GM12878 (cell line): ENCODE measurements at places on chromosomes 2 and 18. TPM values are rescaled to one million over a fixed set of nuclear protein-coding genes. Genes with fewer than 3 reads are reported as not detected.

Gene L3MBTL4
- 8.7 and 9.7 TPM in 2 replicates for total RNA-seq

- no peak overlapping the region for H3K27ac ChIP-seq
- no peaks in the 10 kb centered on the region for H3K36me3 ChIP-seq
- no peaks in the 10 kb centered on the region for H3K4me1 ChIP-seq
- no peaks in the 10 kb centered on the region for H3K27me3 ChIP-seq
- no peak overlapping the region for H3K4me3 ChIP-seq
- no peak for DNase-seq
These were observed 15.9 kb upstream of the VPS4B start for GRCh38 chr18:63438181-63438580.

DNA sequence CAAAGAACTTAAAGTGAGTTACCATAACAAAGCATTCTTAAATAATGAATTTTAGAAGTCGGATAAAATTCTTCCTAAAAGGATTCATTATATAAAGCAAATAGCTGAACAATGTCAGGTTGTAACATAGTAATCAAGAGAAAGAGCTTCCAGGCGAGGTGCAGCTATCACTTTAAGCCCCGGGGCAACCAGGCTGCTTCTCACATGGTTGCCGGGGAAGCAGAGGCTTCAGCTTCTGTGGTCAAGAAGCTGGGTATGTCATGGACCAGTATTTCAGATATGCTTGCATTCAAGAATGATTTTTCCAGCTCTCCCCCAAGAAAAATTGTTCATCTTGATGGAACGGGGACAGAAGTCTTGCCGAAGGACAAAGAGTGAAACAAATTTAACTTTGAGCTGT, 23.6 kb upstream of the KYNU start:
- no peaks in the 10 kb centered on the region for H3K27me3 ChIP-seq
- H3K27ac ChIP-seq: no peak overlapping the region
- no peaks in the 10 kb centered on the region for H3K36me3 ChIP-seq
- no peak for DNase-seq
- H3K4me1 ChIP-seq: no peaks in the 10 kb centered on the region

Gene OTOS
- total RNA-seq: not detected in 2 replicates

Gene HOXD9
- not detected in 2 replicates for total RNA-seq

GRCh38 chr2:83162421-83162820, 1296.7 kb downstream of the SUCLG1 start:
- no peak for DNase-seq
- 0 out of 2 replicates have a peak, but pooled peaks cover 3% of the 10 kb centered on the region for H3K36me3 ChIP-seq
- no peaks in the 10 kb centered on the region for H3K4me1 ChIP-seq
- no peak overlapping the region for H3K27ac ChIP-seq

DNA sequence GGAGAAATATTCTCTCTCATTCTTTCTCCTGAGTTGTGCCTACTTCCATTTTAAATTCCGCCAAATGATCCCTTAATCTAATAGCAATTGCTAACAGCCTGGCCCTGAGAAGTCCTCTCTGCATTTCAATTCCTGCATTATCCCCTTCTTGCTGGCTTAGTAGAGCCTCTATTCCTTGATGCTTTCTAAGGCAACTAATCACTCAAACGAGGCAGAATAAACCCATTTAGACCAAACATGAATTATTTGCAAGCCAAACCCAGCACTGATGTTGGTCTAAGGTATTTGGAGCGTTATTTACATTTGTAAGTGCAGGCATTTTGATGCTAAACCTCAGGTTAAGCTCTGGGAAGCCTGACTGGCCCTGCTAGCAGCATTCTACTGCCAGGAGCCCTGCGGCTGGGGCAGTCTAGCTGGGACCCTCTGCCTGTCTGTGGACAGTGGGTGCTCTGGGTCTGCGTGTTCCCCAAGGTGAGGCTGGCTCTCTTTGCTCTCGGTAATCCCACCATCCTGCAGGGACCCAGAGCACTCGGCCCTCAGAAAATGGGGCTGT, 173.1 kb upstream of the HS6ST1 start:
- H3K27me3 ChIP-seq: peaks cover 3% of the 10 kb centered on the region; the same call in 1 of the 2 replicates
- no peaks in the 10 kb centered on the region for H3K4me1 ChIP-seq
- no peaks in the 10 kb centered on the region for H3K36me3 ChIP-seq
- no peak overlapping the region for H3K27ac ChIP-seq

Gene RAB3GAP1
- 24.9 and 25.2 TPM in 2 replicates for total RNA-seq

DNA sequence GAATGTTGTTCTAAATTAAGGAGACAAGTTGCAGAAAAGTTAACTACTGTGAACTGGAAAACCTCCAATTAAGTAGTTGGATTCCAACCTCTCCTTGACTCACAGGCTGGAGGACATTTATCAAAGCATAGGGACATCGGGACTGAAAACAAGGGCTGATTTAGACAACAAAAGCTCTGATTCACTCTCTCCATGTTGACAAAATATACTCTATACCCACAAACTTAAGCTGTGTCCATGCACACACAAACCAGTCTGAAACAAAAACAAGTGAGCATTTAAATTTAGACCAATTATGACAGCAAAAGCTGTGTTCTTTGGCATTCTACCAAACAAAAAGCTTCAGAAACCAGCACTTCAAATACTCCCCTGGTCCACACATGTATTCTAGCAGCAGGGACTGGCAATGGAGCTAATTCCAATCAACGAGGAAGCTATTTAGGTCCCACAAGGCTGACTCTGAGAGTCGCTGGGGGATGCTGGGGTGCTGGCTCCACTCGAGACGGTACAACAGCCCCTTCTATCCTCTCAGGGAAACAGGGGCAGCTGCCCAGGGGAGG, 71.4 kb downstream of the NXPH2 start:
- no peak for DNase-seq
- peaks cover 14% of the 10 kb centered on the region; the same call in 1 of the 2 replicates for H3K4me1 ChIP-seq
- H3K27ac ChIP-seq: no peak overlapping the region
- H3K4me3 ChIP-seq: no peak overlapping the region

DNA sequence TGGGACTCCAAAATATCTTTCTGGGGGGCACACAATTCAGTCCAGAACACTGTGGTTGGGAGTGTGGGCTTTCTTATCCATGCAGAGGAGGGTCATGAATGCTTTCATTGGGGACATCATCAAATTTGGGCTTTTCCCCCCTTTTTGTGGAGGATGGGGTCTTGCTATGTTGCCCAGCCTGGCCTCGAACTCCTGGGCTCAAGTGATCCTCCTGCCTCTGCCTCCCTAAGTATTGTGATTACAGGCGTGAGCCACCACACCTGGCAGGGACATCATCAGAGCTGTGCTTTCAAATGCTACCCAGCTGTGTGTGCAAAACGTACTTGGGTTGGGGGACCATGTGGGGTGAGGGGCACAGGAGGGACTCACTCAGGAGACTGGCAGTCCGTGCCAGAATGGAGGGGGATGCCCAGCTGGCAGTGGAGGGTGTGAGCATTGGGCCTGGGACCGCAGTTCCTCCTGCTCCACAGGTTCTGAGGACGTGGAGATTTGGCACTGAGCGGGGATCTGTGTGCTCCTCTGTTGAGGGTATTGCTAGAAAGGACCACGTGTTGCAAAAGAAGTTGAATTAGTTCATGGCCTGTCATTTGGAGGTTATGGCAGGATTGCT, 24.4 kb downstream of the EMILIN2 start:
- no peaks in the 10 kb centered on the region for H3K27me3 ChIP-seq
- no peaks in the 10 kb centered on the region for H3K4me1 ChIP-seq
- no peak for DNase-seq
